RCC 7860 (cell line): ENCODE measurements at places on chromosomes 3 and 15.

DNA sequence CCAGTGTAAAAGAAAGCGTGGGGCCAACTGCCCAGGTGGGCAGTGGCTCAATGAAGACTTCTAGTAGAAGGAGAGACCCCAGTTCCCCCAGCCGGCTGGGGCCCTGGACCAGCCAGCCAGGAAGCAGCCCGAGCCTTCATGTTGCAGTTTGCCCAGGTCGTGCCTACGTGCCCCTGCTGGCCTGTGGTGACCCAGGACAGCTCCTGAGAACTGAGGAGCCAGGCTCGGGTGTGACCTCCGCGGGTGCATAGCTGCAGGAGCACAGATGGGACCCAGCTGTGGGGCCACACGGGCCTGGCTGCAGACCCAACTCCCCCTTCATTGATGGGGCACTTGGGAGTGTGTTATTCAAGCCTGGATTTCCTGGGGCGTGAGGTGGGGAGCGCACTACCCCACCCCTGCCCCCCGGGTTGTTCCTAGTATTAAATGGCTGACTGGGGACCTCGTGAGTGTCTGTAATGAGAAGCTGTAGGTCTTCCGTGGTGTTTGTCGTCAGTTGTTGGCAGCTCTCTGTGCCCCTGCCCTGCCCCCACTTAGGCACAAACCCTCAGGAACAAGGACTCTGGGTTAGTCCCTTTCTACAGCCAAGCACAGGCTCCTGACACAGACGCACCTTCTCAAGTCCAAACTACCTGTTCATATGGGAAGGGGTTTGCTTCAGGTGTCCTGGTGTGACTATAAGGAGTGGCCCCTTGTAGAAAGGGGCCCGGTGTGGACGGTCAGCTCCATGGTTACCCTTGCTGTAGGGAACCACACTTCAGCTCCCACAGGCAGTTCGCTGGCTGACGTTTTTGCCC lies 39.1 kb downstream of the IDH2 start:
- DNase-seq: no peak

DNA sequence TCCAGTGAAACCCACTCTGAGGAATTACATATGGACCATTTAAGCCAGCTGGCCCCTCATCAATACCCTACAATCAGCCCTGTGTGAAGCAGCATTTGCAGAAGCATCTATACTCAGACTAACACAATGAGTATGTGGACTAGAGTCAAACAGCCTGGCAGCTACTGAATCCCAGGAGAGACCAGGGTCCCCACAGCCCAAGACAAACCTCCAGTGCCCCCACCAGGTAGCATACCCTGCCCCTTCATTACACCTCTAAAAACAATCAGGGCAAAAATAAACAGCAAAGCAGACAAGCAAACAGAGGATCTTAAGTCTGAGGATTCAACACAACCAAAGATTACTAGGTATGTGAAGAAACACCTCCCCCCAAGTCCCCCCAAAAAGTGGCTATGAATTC lies 157.4 kb downstream of the LEKR1 start:
- no peak for DNase-seq

- DNase-seq: no peak
These were observed 19.4 kb upstream of the POLG start for GRCh38 chr15:89353991-89354390.

GRCh38 chr3:11553436-11554235 lies 90.1 kb downstream of the VGLL4 start:
- no peak for DNase-seq

GRCh38 chr3:30113906-30114305 lies 492.5 kb upstream of the TGFBR2 start:
- DNase-seq: no peak

DNA sequence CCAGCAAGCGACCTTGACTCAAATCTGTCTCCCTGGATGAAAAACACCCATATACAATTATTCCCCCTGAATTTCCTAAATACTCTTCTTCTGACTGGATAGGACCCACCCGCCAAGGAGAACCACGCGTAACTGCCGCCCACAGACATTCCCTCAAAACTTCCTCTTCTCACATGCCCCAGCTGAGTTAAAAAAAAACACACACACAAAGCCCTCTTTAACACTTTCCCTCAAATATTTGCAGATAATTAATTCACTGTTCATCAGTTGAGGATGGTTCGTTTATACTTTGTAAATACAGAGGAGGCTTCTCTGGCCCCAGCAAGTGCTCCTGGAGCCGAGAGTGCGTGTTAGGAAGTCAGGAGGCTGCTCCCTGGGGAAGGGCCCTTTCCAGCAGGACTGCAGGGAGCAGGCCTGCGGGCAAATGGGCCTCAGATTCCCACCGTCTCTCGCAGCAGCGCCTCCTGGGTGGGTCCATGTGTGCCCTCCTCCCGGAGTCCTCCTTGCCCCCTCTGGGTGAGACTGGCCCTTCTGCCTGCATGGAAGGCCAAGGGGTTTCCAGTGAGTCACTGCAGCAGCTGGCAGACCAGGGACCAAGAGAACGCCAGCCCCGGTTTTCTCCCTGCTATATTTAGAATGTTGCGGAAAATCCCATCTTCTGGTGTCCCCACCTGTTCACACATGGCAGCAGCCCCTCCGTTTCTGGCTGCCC lies 46.8 kb downstream of the MGLL start:
- DNase-seq: no peak

- no peak for DNase-seq
These were observed 42.2 kb upstream of the PRR23E start for GRCh38 chr3:127150513-127151250.

DNA sequence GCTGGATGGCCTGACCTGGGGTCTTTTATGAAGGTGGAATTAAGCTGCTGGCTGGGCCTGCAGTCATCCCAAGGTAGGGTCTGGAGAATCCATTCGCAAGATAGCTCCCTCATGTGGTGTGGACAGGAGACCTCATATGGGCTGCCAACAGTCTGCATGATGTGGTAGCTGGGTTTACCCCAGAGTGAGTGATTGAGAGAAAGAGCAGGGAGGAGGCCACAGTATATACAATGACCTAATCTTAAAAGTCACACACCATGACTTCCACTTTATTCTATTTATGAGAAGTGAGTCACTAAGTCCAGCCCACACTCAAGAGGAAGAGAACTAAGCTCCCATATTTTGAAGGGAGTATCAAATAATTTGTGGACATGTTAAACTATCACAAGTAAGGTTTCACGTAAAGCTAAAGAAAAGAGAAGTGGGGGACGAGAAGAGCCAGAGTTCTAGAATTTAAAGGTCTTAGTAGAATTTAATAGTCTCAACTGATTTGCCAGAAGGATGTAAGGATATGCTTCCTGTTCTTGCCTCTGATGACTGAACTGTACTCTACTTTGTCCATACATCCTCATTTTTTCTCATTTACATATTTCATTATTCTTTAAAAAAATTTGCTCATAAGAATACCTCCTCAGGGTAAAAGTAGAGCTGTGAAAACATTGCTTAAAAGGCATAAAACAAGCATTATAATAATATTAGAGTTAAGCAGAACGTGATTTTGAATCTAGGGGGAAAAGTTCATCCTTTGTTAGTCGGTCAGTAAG lies 184.4 kb downstream of the PEX5L start:
- peak; percentile 81 for DNase-seq

DNA sequence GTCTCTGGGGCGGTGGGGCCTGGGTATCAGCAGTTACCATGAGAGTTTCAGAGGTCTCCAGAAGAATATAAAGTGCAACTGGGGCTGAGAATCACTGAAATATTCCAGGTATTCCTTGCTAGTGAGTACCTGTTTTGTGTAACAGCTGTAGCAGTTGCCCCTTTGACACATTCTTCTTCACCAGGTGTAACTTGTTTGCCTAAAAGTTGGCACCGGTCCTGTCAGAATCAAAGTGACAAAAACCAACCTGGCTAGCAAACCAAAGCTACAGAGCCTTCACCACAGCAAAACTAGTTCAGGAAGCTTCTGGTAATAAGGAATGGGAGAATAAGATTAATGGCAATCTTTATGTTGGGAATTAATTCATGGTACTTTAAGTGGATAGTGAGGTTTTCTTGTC lies 296.0 kb downstream of the NAALADL2 start:
- DNase-seq: no peak

- DNase-seq: no peak
These were observed 96.9 kb downstream of the RFX7 start for GRCh38 chr15:56146756-56147155.

GRCh38 chr3:185976100-185976499 lies 38.3 kb upstream of the TRA2B start:
- DNase-seq: no peak

- DNase-seq: no peak
These were observed 236.2 kb downstream of the ZPLD1 start for GRCh38 chr3:102670986-102671385.

DNA sequence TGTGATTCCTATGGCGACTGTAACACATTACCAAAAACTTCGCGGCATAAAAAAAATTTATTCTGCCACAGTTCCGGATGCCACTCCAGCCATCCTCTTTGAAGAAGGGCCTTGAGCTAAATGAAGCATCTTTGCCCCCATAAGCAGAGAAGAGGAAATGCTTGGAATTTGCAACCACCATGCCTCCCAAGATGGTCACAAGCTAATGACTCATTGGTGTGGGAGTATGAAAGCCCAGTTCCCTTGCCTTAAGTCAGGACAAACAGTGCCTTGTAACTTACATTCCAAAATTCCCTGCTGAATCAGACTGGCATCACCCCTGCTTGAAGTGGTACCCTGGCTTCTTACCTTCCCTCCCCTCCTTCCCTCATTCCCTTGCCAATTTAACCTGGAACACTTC lies 1077.4 kb downstream of the EPHA3 start:
- peak; percentile 18 for DNase-seq

- no peak for DNase-seq
These were observed 99.1 kb downstream of the UBE2E2 start for GRCh38 chr3:23302271-23302670.

DNA sequence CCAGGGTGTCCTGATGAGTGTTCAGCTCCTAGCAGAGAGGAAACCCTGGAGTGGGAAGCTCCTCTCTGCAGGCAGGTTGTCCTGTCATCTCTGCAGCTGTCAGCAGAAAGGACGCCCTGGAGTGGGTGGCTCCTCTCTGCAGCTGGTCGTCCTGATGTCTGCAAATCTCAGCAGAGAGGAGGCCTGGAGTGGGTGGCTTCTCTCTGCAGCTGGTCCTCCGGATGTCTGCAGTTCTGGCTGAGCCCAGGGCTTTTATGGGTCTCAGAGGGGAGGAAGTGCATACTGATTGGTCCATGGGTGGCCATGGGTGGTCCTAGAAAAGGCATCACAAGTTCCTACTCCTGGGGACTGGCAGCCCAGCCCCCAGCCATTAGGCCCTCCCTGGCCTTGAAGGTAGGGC lies 102.6 kb upstream of the BNIP2 start:
- no peak for DNase-seq

DNA sequence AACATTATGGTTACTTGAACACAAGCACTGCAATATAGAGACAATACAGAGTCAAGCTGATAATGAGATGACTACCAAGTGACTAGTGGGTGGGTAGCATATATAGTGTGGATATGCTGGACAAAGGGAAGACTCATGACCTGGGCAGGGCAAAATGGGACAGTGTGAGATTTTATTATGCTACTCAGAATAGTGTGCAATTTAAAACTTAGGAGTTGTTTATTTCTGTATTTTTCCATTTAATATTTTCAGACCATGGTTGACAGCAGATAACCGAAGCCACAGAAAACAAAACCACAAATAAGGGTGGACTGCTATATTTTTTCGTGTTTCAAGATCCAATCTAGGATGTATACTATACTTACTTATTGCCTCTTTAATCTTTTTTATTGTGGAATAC lies 19.6 kb downstream of the GALK2 start:
- no peak for DNase-seq

DNA sequence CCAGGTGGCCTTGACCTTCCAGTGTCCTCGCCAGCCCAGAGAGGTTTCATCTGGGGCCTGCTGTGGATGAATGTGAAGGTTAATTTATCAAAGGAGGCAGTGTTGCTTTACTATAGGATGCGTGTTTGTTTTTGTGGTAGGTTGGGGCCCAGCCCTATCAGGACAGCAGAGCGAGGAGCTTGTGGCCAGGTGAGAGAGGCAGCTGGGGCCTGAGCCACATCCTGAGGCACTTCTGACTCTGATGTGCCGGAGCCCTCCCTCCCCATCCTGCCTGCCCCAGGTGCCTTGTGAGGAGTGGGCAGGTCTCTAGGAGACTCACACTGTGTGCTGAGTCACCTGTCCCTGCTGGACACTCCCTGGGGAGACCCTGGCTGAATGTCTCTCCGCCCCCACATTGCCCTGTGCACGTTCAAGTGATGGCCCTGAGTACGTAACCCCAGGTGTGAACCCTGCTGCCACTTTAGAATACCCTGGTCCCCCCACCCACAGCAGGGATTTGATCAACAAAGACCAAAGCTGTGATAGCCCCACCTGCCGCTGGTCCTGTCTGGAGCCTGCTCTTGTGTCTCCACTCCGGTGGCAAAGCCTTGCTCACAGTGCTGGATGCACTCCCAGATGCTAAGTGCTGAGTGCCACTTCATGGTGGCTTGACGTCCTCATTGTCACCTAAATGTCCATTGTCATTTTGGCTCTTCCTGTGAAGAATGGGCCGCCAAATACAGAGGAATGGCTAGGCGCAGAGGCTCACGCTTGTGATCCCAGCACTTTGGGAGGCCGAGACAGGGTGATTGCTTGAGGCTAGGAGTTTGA lies 16.0 kb downstream of the FBLN2 start:
- DNase-seq: no peak

DNA sequence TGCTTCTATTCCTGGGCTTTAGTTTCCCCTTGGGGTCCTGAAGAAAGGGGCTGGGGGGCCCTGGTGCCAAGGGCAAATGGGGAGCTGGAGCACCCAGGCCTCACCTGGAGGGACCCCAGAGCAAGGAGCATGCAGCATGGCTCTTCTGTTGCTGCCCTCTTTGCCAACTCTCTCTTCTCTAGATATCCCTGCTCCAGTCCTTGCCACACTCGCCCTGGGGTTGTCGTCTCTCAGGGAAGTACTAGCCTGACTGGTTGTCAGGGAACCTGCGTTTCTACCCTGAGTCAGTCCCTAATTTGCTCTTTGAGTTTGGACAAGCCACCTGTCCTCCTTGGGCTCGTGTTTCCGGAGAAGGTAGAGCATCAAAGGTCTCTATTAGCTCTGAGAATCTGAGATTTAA lies 63.7 kb upstream of the UBE2Q2 start:
- no peak for DNase-seq

- no peak for DNase-seq
These were observed 20.9 kb downstream of the CEP70 start for GRCh38 chr3:138573138-138573537.

DNA sequence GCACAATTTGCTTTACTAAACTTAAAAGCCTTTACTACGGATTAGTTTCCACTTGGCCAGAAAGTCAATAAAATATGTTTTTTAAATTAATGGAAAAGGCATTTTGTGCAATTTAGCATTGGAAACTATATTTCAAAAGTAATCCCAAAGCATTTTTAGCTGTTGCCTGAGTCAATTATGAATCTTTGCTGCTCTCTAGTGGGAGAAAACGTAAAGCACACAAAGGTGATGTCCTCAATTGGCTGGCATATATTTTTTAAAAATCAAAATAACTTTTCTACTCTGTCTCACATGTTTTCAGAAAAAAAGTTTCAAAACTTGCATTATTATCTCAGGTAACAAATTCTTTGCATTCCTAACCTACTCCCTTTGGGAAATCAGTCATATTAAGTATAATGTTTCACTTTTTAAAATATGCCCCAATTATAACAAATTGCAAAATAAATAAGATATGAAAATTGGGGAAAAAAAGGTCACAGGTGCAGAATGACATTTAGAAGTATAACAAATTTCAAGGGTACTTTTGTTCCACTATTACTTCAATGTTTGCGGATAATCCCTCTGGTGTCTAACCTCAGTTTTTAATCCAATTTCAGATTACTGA lies 47.2 kb upstream of the TEX55 start:
- peak; percentile 33 for DNase-seq
